ENCODE measurements at places on chromosomes 12 and 14. TPM values are rescaled to one million over a fixed set of nuclear protein-coding genes. Genes with fewer than 3 reads are reported as not detected.
A peak's percentile ranks its signal among the peaks of the same experiment; 100 is the strongest.

DNA sequence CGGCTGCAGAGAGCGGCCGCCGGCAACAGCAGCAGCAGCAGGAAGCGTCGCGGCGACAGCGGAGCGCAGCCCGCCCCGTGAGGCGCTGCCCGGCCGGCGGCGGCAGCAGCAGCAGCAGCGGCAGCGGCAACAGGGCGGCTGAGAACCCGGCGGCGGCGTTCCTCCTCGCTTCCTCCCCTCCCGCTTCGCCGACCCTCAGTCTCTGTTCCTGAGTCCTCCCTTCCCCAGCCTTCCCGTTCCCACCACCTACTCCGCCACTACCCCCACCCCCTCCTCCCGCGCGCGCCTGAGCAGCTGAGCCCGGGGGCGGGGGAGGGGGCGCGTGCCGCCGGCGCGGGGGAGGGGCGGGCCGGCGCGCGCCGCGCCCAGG, 310 bp downstream of the BICDL1 start:
- DNase-seq: peak; percentile 62
- H3K27me3 ChIP-seq: no peaks in the 10 kb centered on the region
- H3K4me3 ChIP-seq: peak overlapping the region; percentile 76
- no peaks in the 10 kb centered on the region for H3K4me1 ChIP-seq
- no peak overlapping the region for H3K27ac ChIP-seq

- no peaks in the 10 kb centered on the region for H3K27me3 ChIP-seq
- H3K27ac ChIP-seq: peak overlapping the region; percentile 40
- peak; percentile 65 for DNase-seq
- H3K4me3 ChIP-seq: peak overlapping the region; percentile 69
- peaks cover 56% of the 10 kb centered on the region for H3K4me1 ChIP-seq
- no peaks in the 10 kb centered on the region for H3K36me3 ChIP-seq
These were observed 87.7 kb upstream of the FOXN3 start for GRCh38 chr14:89504602-89505313.

DNA sequence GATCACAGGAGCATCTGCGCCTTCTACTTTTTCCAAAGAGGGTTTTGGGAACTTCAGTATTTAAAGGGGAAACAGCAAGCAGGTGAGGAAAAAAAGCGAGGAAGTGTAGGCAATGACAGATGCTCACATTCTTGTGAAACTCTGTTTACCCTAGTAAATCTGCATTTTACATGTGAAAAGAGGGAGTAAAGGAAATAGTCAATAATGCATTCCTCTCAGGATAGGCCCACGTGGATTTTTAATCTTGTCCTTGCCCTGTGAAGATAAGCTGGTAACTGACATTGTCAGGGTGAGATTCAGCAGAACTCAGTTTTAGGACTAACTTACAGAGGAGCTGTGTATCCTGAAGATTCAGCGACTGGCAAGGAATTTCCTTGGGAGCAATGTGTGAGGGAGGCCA, 1119.2 kb upstream of the TMEM132C start:
- H3K27ac ChIP-seq: no peak overlapping the region
- no peak overlapping the region for H3K4me3 ChIP-seq
- no peaks in the 10 kb centered on the region for H3K27me3 ChIP-seq
- H3K4me1 ChIP-seq: no peaks in the 10 kb centered on the region
- no peaks in the 10 kb centered on the region for H3K36me3 ChIP-seq
- no peak for DNase-seq

GRCh38 chr12:68785358-68785757, 22.6 kb upstream of the MDM2 start:
- no peaks in the 10 kb centered on the region for H3K36me3 ChIP-seq
- no peak for DNase-seq
- H3K27me3 ChIP-seq: no peaks in the 10 kb centered on the region
- H3K27ac ChIP-seq: no peak overlapping the region
- peaks cover 4% of the 10 kb centered on the region for H3K4me1 ChIP-seq

The SYCP3 gene
- total RNA-seq: 2.4 TPM

The FOXG1 gene
- not detected for total RNA-seq

The B4GALNT3 gene
- 14.1 TPM for total RNA-seq

GRCh38 chr12:120534703-120535655, 823 bp downstream of the RNF10 start:
- no peak for DNase-seq
- H3K4me3 ChIP-seq: peak overlapping the region; percentile 94

DNA sequence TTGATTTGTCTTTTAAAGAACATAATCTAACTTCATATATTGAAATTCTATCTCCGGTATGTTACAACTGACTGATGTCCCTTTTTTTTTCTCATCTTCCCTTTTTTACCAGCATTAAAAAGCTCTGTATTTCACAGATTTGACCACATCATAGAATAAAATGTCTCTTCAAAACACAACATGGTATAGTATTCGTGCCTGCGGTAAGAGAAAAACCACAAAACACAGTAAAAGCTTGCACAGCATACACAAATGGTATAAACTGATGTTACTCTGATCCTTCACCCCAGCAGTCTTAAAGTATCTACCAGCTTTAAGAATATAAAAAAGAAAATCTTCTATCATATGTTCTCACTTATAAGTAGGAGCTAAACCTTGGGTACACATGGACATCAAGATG, 83.4 kb downstream of the HECTD1 start:
- H3K36me3 ChIP-seq: peaks cover 36% of the 10 kb centered on the region
- H3K4me1 ChIP-seq: peaks cover 22% of the 10 kb centered on the region
- H3K4me3 ChIP-seq: peak overlapping the region; percentile 23
- DNase-seq: no peak
- H3K27me3 ChIP-seq: no peaks in the 10 kb centered on the region
- H3K27ac ChIP-seq: peak overlapping the region; percentile 14

- no peaks in the 10 kb centered on the region for H3K27me3 ChIP-seq
- no peak for DNase-seq
- H3K27ac ChIP-seq: no peak overlapping the region
- H3K4me1 ChIP-seq: peaks cover 8% of the 10 kb centered on the region
- H3K36me3 ChIP-seq: peaks cover 18% of the 10 kb centered on the region
These were observed 6.5 kb upstream of the PNMA1 start for GRCh38 chr14:73720636-73721035.

DNA sequence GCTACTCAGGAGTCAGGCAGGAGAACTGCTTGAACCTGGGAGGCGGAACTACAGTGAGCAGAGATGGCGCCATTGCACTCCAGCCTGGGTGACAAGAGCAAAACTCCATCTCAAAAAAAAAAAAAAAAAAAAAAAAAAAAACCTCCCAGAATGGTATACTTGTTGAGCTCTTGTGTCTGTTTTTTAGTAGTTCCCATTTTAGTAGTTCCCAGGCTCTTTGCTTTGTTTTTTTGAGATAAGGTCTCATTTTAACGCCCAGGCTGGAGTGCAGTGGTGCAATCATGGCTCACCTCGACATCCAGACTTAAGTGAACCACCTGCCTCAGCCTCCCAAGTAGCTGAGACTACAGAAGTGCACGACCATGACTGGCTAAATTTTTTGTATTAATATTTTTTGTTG, 13.4 kb downstream of the ATXN2 start:
- H3K36me3 ChIP-seq: no peaks in the 10 kb centered on the region
- DNase-seq: no peak
- H3K27me3 ChIP-seq: no peaks in the 10 kb centered on the region

DNA sequence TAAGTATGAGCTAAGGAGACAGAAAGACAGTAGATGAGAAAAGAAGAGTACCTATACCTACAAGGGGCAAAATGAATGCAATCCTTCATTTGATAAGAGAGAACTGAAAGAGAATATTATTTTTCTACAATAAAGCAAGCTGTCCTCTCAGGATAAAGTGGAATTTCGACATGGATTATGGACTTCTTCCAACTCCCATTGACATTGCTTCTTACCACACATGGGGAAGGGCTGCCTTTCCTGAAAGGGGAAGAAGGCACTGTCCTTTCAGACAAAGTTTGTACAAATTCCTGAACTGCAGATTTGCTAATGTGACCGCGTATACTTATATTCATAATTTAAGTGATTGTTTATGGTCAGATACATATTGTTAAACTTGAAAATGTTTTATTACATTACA, 4.3 kb upstream of the HEBP1 start:
- peaks cover 22% of the 10 kb centered on the region for H3K4me1 ChIP-seq
- H3K27ac ChIP-seq: no peak overlapping the region
- no peaks in the 10 kb centered on the region for H3K36me3 ChIP-seq
- no peak for DNase-seq

GRCh38 chr14:89405712-89406111, 11.3 kb downstream of the FOXN3 start:
- H3K27me3 ChIP-seq: no peaks in the 10 kb centered on the region
- H3K4me3 ChIP-seq: no peak overlapping the region
- H3K4me1 ChIP-seq: peaks cover 58% of the 10 kb centered on the region
- H3K36me3 ChIP-seq: peaks cover 6% of the 10 kb centered on the region
- no peak for DNase-seq

The RIMBP2 gene
- not detected for total RNA-seq

- peaks cover 3% of the 10 kb centered on the region for H3K36me3 ChIP-seq
- H3K27me3 ChIP-seq: no peaks in the 10 kb centered on the region
- no peak for DNase-seq
- peak overlapping the region; percentile 92 for H3K27ac ChIP-seq
These were observed 3.0 kb downstream of the SETD1B start for GRCh38 chr12:121806546-121807423.

- H3K36me3 ChIP-seq: no peaks in the 10 kb centered on the region
- H3K4me1 ChIP-seq: peaks cover 6% of the 10 kb centered on the region
- DNase-seq: no peak
- peaks cover 3% of the 10 kb centered on the region for H3K27me3 ChIP-seq
- H3K27ac ChIP-seq: no peak overlapping the region
These were observed 68.3 kb downstream of the DENND5B start for GRCh38 chr12:31522607-31523006.

GRCh38 chr12:124613151-124613585, 45.8 kb upstream of the NCOR2 start:
- no peaks in the 10 kb centered on the region for H3K36me3 ChIP-seq
- peaks cover 25% of the 10 kb centered on the region for H3K27me3 ChIP-seq
- no peak overlapping the region for H3K27ac ChIP-seq
- DNase-seq: no peak
- H3K4me1 ChIP-seq: peaks cover 17% of the 10 kb centered on the region

DNA sequence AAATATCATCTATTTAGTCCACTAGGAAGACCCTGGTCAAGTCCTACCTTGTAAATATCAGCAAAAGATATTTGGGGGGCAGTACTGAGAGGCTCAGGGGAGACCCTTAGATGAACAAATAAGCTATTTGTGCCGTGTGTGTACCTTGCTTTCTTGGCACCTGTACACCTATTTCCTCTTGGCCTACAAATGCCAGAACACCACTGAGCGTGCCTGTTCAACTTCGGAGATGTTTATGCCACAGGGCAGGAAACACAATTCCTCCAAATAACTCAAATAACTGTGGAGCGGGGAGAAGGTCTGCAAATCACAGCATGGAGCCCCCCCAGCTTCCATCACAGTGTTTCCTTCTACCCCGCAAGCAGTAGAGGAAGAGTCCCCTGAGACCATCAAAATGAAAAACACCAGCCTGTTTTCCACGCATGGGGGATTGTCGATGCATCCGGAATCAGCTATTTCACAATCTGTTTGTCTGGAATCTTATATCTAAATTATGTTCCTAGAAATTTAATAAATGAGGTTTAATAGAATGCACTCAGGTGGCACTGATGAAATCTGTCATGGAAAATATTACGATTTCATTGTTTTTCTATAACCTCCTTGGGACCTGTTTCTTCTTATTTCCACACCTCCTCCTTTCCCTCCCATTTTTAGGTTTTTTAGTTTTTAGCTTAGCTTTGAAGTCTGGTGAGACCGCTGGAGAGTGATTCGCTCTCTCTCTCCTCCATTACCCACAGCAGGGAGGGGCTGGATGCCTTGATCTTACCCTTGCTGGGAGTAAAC, 254.0 kb upstream of the SRRM4 start:
- H3K36me3 ChIP-seq: no peaks in the 10 kb centered on the region
- DNase-seq: no peak
- peaks cover 2% of the 10 kb centered on the region for H3K27me3 ChIP-seq
- H3K27ac ChIP-seq: no peak overlapping the region
- no peak overlapping the region for H3K4me3 ChIP-seq

DNA sequence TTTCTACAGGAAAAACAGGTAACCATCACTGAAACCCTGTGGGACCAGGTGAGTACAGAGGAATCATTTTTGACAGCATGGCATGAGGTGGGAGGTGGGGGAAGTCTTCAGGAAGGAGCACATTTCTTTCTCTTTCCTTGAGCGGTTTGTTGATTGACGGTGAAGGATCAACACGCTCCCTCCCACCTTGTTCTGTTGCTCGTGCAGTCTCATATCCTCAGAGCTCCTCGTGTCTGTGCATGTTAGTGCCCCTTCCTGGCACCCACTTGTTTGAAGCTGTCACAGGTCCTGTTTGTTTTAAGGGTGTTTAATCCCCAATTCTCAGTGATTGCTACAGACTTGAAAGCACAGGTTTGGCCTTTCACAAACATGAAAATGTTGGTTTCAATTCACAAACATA, 4.4 kb downstream of the C12orf54 start:
- no peaks in the 10 kb centered on the region for H3K4me1 ChIP-seq
- DNase-seq: no peak
- H3K4me3 ChIP-seq: no peak overlapping the region
- no peaks in the 10 kb centered on the region for H3K36me3 ChIP-seq

DNA sequence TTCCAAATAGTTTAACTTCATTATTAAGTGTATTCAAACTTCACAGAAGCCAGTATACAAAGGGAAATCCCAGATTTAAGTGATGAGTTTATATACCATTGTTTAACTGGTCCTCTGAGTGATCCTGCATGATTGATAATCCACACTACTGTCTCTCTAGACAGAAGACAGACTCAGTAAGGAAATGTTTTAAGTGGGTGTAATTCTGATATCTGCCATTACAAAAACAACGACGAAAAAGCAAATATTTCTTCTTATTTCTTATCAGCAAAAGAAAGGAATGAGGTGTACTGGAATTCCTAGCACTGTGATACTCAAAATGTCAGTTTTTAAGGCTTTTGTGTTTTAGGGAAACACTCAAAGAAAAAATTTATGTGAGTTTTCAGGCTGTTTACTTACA, 127.5 kb downstream of the GPHN start:
- no peaks in the 10 kb centered on the region for H3K36me3 ChIP-seq
- no peak overlapping the region for H3K27ac ChIP-seq
- H3K4me3 ChIP-seq: no peak overlapping the region
- H3K4me1 ChIP-seq: no peaks in the 10 kb centered on the region

The SMCO3 gene
- not detected for total RNA-seq

GRCh38 chr12:27968972-27969623, 3.4 kb downstream of the PTHLH start:
- no peaks in the 10 kb centered on the region for H3K36me3 ChIP-seq
- H3K4me3 ChIP-seq: peak overlapping the region; percentile 59
- no peak for DNase-seq
- H3K27me3 ChIP-seq: peaks cover 55% of the 10 kb centered on the region
- H3K4me1 ChIP-seq: peaks cover 7% of the 10 kb centered on the region

The PCBP2 gene
- 641 TPM for total RNA-seq

All from natural killer cell treated with Interleukin-12 subunit alpha and Interleukin-12 subunit beta and Interleukin-15 and Interleukin-18, amount 100 ng/mL, for 72 hours (primary cell).